ENCODE measurements at places on chromosomes 7 and 10.

DNA sequence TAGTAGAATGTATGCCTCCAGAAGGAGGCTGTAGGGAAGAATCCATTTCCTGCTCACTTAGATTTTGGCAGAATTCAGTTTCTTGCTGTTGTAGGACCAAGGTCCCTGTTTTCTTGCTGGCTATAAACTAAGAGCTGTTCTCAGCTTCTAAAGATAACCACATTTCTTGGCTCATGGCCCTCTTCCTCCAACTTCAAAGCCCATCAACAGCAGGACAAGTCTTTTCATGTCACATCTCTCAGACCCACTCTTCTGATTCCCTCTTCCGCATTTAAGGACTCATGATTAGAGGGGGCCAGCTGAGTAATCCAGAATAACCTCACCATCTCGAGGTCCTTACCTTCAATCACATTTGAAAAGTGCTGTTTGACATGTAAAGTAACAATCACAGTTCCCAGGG lies 8.2 kb upstream of the LSM8 start:
- H3K4me1 ChIP-seq, result no peaks in the 10 kb centered on the region
- H3K36me3 ChIP-seq, result no peaks in the 10 kb centered on the region
- H3K27ac ChIP-seq, result no peak overlapping the region
- H3K27me3 ChIP-seq, result no peaks in the 10 kb centered on the region
- no peak for DNase-seq

- no peaks in the 10 kb centered on the region for H3K36me3 ChIP-seq
- no peaks in the 10 kb centered on the region for H3K27me3 ChIP-seq
- no peaks in the 10 kb centered on the region for H3K4me1 ChIP-seq
- no peak overlapping the region for H3K27ac ChIP-seq
- no peak for DNase-seq
- H3K4me3 ChIP-seq, result no peak overlapping the region
Observed at GRCh38 chr7:93036807-93037206, 81.0 kb downstream of the SAMD9 start.

- H3K36me3 ChIP-seq, result no peaks in the 10 kb centered on the region
Observed at GRCh38 chr10:68606918-68607317, 46.8 kb downstream of the TET1 start.

DNA sequence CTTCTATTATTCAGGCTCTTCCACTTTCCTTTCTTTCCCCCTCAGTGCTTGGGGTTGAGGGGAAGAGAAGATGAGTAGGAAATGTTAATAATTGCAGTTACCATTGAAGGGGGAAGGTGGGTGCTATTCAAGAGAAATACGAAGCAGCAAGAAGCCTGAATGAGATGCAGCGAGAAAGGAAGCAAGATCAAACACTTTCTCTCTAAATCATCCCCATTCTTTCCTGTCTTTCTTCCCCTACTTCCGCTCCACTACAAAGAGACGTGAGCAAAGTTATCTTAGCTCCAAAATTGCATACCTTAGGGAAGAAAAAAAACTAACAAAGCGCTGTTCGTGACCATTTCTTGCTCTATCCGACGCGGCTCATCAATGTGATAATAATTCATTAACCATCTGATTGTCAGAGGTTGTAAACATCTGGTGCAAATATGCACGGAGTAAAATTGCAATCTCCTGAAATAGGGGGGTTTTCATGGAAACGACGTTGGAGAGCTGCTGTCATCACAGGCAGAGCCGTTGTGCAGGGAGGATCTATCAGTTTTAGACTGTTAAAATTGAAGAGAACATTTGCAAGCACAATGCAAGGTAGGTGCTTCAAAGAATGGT lies 15.2 kb upstream of the PARD3 start:
- H3K36me3 ChIP-seq, result no peaks in the 10 kb centered on the region
- DNase-seq, result no peak
- H3K27me3 ChIP-seq, result no peaks in the 10 kb centered on the region
- H3K27ac ChIP-seq, result no peak overlapping the region
- no peak overlapping the region for H3K4me3 ChIP-seq

Data from heart left ventricle (tissue), 16 donors.